ENCODE measurements at places on chromosomes 6 and 20. TPM values are rescaled to one million over a fixed set of nuclear protein-coding genes. Genes with fewer than 3 reads are reported as not detected.
A peak's percentile ranks its signal among the peaks of the same experiment; 100 is the strongest.

The CCN5 gene
- polyA plus RNA-seq = 21.0 TPM

The OPN5 gene
- not detected for polyA plus RNA-seq

The TXLNB gene
- polyA plus RNA-seq = 0.60 TPM

The TAB2 gene
- polyA plus RNA-seq = 44.4 TPM

The BPIFB2 gene
- polyA plus RNA-seq = not detected

The TP53TG5 gene
- not detected for polyA plus RNA-seq

- no peaks in the 10 kb centered on the region for H3K36me3 ChIP-seq
- H3K27me3 ChIP-seq = peaks cover 8% of the 10 kb centered on the region
- H3K27ac ChIP-seq = no peak overlapping the region
- no peak overlapping the region for H3K4me3 ChIP-seq
Observed at GRCh38 chr20:2745936-2746635, 53.5 kb downstream of the EBF4 start.

DNA sequence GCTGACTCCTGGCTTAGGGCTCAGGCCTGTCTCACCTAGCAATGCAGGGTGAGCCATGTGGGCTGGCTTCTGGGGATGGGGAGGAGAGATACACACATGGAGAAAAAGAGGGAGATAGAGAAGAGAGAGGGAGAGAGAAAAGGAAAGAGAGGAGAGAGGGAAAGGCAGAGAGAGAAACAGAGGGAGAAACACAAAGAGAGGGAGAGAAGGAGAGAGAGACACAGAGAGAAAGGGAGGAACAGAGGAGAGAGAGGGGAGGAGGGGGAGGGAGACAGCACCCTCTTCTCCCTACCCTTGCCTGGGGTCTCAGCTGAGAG lies 24.8 kb downstream of the NTSR1 start:
- DNase-seq = no peak
- no peak overlapping the region for H3K4me3 ChIP-seq
- H3K27ac ChIP-seq = no peak overlapping the region
- H3K4me1 ChIP-seq = peaks cover 38% of the 10 kb centered on the region

DNA sequence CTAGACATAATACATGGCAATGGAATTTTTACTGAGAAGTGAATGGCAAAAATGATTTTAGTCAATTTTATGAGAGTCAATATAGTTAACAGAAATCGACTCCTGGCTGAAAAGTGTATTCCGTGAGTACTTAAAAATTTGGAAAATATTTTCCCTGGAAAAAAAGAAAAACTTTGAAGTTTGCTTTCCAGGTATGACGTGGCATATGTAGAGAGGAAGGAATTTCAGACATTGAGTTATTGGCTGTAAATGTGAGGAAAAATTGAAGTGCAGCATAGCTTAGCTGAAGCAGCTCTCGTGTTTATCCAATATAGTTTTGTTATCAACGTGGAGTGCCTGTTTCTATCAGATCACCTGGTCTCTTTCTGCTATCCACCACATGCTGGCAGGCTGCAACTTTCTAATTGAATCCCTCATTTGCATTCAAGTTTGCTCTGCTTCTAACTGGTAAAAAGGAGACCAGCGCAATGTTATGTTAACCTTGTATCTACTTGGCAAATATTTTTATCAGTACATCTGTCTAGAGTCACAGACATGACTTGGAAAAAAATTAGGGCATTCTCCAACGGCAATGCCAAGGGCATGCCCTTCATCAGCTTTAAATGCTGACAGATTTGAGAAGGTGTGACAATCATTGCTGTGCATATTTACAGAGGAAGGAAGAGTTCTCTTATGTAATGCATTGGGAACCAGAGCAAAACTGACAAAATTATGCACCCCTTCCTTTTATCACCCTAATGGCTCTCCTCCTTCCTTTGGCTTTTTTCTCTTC lies 1102.8 kb upstream of the FLRT3 start:
- peaks cover 17% of the 10 kb centered on the region for H3K4me1 ChIP-seq
- no peak overlapping the region for H3K4me3 ChIP-seq
- DNase-seq = no peak
- H3K27me3 ChIP-seq = no peaks in the 10 kb centered on the region
- H3K36me3 ChIP-seq = no peaks in the 10 kb centered on the region

- no peaks in the 10 kb centered on the region for H3K36me3 ChIP-seq
- H3K4me3 ChIP-seq = no peak overlapping the region
- H3K27me3 ChIP-seq = no peaks in the 10 kb centered on the region
- no peak overlapping the region for H3K27ac ChIP-seq
- DNase-seq = no peak
Observed at GRCh38 chr6:134902936-134903335, 47.0 kb downstream of the ALDH8A1 start.

DNA sequence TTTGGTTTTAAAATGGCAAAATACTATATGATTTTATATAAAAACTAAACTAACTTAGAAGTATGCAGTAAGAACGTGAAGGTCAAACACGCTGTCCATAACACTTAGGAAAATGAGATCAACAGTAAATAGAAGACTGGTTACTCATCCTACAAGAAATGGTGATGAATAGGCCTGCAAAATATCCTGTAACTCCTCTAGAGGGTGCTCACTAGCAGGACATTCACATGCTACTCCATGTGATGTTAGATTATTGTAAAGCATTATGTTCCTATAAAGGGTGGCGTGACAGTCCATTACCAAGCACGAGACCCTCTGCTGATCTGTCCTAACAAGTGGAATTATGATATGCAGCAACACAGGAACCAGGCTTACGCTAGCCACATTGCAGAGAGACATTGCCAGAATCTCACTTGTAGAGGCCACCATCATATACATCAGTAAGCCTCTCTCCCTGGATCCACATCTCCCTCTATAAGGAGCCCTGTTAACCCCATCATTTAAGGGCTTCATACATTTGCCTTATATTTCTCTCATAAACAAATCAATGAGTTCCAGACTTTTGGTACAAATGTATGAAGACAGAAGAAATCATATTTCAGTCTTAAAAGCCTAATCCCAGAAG lies 18.0 kb upstream of the DEFB129 start:
- H3K27me3 ChIP-seq = no peaks in the 10 kb centered on the region
- no peaks in the 10 kb centered on the region for H3K4me1 ChIP-seq
- H3K4me3 ChIP-seq = no peak overlapping the region

DNA sequence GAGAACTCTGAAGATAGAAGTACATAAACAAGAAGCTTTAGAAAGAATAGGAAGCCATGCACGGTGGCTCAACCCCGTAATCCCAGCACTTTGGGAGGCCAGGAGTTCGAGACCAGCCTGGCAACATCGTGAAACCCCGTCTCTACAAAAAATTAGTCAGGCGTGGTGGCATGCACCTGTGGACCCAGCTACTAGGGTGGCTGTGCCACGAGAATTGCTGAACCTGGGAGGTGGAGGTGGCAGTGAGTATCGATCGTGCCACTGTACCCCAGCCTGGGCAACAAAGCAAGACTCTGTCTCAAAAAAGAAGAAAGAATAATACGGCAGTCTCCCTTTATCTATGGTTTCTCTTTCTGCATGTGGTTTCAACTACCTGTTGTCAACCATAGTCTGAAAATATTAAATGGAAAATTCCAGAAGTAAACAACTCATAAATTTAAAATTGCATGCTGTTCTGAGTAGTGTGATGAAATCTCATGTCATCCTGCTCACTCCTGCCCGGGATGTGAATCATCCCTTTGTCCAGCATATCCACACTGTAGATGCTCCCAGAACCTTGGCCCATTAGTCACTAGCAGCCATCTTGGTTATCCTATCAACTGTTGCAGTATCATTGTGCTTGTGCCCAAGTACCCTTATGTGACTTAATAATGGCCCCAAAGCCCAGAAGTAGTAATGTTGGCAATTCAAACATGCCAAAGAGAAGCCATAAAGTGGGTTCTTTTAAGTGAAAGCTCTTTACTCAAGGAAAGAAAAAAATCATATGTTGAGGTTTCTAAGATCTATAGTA lies 22.1 kb downstream of the DEK start:
- H3K4me3 ChIP-seq = no peak overlapping the region
- H3K36me3 ChIP-seq = no peaks in the 10 kb centered on the region
- no peak overlapping the region for H3K27ac ChIP-seq
- DNase-seq = no peak
- peaks cover 24% of the 10 kb centered on the region for H3K4me1 ChIP-seq

- no peaks in the 10 kb centered on the region for H3K27me3 ChIP-seq
- DNase-seq = no peak
- no peaks in the 10 kb centered on the region for H3K36me3 ChIP-seq
- H3K4me1 ChIP-seq = no peaks in the 10 kb centered on the region
- no peak overlapping the region for H3K4me3 ChIP-seq
- H3K27ac ChIP-seq = no peak overlapping the region
Observed at GRCh38 chr6:167046861-167047495, 47.8 kb downstream of the CEP43 start.

DNA sequence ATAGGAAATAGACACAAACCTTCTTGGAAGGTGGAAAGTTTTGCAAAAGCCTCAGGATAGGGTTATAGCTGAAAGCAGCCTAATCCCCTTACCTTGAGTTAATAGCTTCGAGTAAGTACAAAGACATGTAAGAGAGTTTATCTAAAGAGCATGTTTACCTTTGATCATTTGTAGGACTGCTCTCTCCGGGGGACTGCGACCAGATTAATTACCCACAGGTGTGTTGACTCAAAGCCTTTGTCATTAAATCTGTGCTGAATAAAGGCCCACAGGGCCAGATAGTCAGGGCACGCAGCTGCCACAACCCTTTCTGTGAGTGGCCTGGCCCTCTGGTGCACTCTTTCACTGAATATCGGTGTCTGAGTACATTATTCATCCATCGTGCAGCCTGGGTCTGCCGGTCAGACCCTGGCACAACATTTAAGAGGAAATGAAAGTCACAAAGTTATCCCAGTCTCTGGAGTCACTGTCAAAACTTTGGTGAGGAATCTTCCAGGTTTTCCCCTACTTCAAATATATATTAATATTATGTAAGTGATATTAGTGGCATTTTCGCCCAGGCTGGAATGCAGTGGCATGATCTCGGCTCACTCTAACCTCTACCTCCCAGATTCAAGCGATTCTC lies 5.4 kb upstream of the MICA start:
- H3K27ac ChIP-seq = no peak overlapping the region
- peaks cover 27% of the 10 kb centered on the region for H3K4me1 ChIP-seq
- DNase-seq = no peak
- H3K27me3 ChIP-seq = no peaks in the 10 kb centered on the region
- H3K4me3 ChIP-seq = no peak overlapping the region

- no peak for DNase-seq
- no peak overlapping the region for H3K27ac ChIP-seq
- no peak overlapping the region for H3K4me3 ChIP-seq
- no peaks in the 10 kb centered on the region for H3K36me3 ChIP-seq
- H3K4me1 ChIP-seq = no peaks in the 10 kb centered on the region
Observed at GRCh38 chr6:103797738-103798137, 1062.0 kb downstream of the HACE1 start.

DNA sequence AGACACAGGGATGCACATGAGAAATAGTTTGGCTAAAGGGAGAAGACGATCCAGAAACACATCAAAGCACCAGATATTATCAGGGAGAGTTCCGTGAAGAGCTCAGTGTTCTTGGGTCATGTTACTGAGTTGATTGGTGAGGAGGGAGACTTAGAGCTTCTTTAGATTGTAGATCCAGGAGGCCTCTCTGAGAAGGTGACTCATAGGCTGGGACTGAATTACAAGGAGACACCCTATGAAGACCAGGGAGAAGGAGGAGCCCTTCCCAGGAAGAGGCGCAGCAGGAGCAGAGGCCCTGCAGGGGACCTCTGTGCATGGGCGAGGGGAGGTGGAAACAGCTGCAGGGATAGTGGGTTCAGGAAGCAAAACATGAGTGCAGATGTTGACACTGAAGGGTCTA lies 196.5 kb downstream of the SLC24A3 start:
- no peak for DNase-seq
- H3K4me3 ChIP-seq = no peak overlapping the region
- H3K27ac ChIP-seq = no peak overlapping the region
- H3K4me1 ChIP-seq = no peaks in the 10 kb centered on the region
- H3K27me3 ChIP-seq = no peaks in the 10 kb centered on the region

GRCh38 chr6:157732007-157732406 lies 91.0 kb upstream of the SNX9 start:
- H3K4me1 ChIP-seq = no peaks in the 10 kb centered on the region
- DNase-seq = no peak
- H3K27ac ChIP-seq = no peak overlapping the region
- no peaks in the 10 kb centered on the region for H3K36me3 ChIP-seq
- H3K4me3 ChIP-seq = no peak overlapping the region

DNA sequence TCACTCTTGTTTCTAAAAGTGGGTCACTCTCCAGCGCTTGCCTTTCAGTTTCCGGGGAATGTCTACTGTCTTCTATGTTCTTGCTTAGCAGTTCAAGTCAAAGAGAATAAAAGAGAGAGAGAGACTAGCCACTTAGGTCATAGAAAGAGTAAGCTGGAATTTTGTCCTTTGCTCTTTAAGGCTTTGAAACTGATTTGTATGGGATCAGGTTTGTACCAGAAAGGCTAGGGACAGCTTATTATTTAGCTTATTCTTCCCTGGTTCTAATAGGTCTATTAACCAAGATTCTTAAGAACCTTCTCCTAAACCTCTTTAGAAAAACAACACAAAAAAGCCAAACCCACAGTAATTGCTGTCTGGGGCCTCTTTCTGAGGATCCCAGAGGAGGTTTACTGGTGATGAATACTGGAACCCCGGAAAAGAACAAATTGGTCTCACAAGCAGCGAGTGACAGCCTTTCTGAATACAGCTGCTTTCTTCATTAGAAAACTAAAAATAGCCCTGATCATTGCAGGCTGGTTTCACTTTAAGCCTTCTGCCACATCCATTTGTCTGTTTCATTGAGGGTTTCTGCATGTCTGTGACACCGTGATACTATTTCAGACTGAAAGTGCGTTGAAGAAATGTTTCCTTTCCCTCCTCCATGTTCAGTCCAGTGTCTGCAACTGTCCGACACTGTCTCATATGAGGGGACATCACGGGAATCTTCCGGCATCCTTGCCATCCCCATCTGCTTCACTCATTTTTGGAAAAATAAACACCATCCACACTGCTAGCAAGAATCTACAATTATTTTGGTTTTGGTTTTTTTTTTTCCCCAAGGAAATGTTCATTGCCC lies 75.1 kb upstream of the ATXN1 start:
- H3K4me1 ChIP-seq = peaks cover 9% of the 10 kb centered on the region
- no peaks in the 10 kb centered on the region for H3K36me3 ChIP-seq
- peak overlapping the region; percentile 13 for H3K4me3 ChIP-seq
- H3K27me3 ChIP-seq = no peaks in the 10 kb centered on the region
- H3K27ac ChIP-seq = peak overlapping the region; percentile 10
- DNase-seq = no peak

- H3K4me1 ChIP-seq = no peaks in the 10 kb centered on the region
- no peak for DNase-seq
- no peak overlapping the region for H3K4me3 ChIP-seq
- no peak overlapping the region for H3K27ac ChIP-seq
- H3K27me3 ChIP-seq = peaks cover 3% of the 10 kb centered on the region
Observed at GRCh38 chr6:170476360-170476759, 76.7 kb downstream of the PSMB1 start.

DNA sequence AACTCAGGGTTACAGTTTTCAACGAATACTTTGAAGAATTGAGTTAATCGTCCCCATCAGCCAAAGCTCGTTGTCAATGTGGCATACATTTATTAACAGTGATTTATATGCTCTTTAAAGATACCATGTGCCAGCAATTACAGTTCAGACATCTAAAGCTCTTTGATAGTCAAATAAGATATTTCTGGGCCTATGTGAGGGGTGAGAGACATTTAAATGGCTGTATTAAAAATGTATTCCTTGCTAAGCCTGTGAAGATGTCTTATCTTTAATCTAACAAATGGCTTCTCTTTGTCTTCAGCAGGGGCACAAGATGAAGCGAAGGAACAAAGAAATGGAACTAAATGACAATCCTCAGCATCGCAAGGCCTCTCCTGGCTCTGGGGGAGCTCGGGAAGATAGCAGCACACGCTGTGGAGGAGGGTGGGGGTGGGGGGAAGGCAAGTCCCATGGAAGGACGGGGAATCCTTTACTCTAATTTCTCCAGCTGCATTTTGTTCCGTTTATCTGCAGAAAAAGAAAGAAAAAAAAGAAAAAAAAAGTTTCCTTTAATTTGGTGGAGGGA lies 523.6 kb downstream of the KIF16B start:
- no peak overlapping the region for H3K27ac ChIP-seq
- H3K4me3 ChIP-seq = no peak overlapping the region
- no peaks in the 10 kb centered on the region for H3K36me3 ChIP-seq
- H3K4me1 ChIP-seq = no peaks in the 10 kb centered on the region
- no peaks in the 10 kb centered on the region for H3K27me3 ChIP-seq

All from sigmoid colon (tissue), 7 donors.